ENCODE measurements at places on chromosomes 5 and 9.

DNA sequence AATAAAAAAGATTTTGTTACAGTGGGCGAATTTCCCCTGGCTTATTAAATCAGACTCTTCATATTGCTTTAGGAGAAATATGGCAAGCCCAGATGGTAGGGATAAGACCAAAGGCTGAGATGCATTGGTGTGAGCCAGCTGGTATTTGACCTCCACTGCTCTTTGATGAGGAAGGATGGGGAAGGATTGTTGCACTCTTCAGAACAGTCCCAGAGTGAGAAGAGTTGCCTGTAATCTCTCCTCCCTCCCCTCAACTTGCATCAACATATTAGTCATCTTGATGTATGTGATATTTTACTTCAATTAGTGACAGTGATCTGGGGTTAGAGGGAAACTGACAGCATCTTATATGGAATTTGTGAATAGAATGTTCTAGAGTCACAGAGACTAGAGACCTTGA lies 136.6 kb downstream of the ADAMTS12 start:
- no peak for DNase-seq

DNA sequence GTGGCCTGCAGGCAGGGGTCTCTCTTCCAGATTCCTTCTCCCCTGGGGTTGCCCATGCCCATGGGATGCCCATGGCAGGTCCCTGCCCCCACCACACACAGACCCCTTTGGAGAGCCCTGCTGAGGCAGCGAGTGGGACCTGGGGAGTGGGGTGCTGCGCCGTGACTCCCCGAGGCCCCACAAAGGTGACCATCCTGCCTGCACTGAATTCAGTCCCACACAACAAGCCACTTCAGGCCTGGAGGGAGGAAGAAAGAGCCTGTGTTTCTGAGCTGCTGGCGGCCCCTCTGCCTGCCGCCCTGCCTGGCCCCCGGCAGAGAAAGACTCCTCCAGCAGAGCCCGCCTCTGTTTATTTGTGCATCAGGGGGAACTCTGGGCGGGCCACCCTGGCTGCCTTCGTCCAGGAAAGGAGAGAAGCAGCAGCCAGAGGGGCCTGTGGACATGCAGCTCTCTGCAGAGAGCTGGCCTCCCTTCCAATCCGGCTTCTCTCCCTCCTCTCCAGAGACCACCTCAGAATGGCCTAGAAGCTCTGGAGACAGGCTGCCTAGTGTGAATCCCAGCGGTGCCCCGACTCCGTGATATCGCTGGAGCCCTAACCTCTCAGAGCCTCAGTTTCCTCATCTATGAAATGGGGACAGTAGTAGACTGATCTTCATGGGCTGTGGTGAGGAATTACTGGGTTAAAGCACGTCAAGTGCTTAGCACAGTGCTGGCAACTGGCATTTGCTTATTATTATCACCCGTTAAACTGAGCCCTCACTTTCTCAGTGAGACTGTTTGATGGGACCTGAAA lies 72.9 kb downstream of the COL27A1 start:
- no peak for DNase-seq

- no peak for DNase-seq
These were observed 268.6 kb downstream of the PSAT1 start for GRCh38 chr9:78565481-78565880.

GRCh38 chr5:95069021-95069420 lies 215.9 kb downstream of the MCTP1 start:
- no peak for DNase-seq

DNA sequence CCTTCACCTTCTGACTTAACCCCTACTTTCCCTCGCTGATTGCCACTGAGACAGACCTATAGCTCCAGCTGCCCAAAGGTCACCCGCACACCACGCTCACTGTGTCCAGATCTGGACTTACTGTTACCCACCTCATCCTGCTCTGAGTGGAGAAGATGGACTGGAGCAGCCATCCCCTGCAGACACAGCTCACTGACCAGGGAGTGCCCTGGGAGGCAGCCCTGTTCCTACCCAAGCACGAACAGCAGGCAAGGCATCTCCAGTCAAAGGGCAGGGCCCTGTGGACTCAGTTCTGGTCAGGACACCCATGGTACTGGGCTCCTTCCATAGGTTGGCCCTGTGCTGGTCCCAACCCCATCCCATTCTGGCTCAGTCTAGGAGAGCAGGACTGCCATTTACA lies 9.5 kb upstream of the BARX1 start:
- no peak for DNase-seq

GRCh38 chr9:29208670-29209069 lies 1635.4 kb upstream of the C9orf72 start:
- DNase-seq = no peak

DNA sequence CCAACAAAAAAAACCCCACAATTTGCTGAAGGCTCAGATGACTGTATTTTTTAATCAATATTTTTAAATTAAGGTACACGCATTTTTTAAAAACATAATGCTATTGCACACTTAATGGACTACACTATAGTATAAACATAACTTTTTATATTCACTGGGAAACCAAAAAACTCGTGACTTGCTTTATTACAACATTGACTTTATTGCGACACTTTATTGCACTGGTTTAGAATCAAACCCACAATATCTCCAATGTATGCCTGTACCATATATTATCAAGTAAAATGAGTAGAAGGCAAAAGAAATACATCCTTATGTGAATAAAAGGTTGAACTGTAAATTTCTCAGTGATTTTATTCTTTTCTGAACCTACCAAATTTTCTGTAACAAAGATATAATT lies 53.7 kb downstream of the RICTOR start:
- DNase-seq = peak; percentile 56

DNA sequence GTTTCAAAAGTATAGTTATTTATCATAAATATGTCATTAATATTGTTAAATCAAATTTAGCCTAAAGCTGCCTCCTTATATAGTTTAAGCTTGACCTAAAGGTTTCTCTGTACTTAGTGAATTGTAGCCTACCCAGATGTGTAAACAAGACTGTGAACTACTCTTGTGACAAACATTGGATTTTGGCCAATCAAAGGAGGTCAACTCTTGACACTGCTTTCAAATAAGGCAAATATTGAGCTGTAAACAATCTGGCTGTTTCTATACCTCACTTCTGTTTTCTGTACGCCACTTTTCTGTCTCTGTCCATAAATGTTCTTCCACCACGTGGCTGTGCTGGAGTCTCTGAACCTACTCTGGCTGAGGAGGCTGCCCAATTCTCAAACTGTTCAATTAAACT lies 51.2 kb downstream of the FXN start:
- no peak for DNase-seq

DNA sequence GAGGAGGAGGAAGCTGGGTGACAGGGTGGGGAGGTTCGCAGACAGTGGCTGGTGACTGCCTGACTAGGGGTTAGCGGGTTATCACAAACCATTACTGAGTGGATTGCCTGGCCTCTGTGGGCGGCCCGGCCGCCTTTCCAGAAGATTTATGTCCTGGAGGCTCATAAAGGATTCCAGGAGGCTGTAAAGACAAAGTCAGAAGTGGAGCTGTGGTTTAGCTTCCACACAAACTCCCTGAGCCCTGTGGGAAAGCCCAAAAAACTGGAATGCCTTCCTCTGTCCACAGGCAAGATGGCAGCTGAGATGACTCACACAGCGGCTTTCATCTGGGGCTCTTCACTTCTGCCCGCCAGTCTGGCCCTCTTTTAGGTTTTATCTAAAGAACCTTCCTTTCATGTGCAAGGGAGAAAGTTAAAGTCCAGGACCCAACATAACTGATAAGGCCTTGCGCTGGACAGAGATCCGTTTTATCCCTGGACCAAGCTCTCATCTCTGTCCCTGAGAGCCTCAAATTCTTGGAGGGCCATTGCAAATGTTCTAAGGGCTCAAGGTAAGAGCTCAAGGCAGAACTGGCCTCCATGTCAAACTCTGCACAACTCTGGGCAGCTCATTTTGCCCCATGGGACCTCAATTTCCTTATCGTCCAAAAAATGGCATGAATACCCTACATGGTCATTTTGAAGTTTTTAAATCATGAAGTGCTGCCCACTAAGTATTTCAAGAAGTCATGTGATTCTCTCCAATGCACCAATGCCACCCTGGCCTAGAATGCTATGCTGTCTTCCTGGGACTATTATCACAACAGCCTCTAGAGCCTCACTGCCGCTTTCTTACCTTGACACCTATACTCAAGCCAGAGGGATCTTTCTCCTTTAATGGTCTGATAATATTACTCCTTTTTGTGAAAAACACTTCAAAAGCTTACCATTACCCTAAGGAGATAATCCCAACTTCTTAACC lies 249.4 kb upstream of the TRIM32 start:
- no peak for DNase-seq

DNA sequence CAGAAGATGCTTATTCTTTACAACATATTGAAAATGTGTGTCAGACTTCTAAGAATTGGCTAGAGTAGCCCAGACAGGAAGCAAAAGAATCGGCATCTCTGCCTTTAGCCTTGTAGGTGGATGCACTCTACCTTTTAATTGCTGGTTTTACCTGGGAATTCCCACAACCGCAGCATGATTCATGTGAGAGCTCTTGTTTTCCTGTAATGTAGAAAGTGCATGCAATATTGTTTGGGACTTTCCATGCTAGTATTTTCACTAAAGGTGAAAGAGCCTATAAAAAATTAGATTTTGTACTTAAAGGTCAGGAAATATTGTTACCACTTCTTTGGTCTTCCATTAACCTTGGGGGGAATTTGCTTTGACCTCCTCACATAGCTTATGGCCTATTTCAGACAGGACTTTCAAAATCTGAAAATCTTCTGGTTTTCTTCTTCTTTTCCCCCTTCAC lies 89.8 kb downstream of the NTRK2 start:
- no peak for DNase-seq

DNA sequence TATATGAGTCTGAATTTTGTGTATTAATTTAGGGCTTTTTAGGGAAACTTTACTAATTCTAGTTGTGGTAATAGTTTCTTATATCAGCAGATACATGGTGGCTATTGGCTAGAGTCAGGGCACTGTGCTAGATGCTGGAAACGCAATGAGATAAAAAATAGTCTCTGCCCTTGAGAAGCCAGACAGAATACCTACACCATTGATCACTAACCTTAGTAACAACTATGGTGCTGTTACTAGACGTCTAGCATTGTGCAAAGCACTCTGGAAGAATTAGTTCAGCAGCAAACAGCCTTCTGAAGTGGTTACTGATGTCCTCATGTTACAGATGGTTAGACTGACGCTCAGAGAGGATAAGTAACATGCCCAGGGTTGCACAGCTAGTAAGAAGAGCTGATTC lies 61.8 kb downstream of the GDA start:
- no peak for DNase-seq

DNA sequence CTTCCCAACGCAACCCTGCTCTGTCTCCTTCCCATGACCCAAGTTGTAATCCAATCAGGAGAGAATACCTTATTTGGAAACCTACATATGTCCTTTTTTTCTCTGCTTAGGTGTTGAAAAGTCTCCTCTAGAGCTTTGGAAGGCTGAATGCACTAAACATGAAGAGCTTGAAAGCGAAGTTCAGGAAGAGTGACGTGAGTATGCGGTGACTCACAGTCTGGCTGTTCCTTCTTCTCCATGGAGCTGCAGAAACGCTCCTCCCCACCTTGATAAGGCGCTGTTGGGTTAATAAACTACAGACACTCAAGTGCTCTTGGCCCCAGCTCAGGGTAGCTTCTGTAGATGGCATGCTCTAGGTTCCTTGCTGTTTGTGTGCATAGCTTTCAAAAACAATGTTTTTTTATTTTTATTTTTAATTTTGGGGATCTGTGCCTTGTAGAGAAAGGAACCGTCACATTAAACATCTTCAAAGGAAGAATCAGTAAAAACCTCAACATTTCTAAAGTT lies 30.7 kb downstream of the RAI14 start:
- DNase-seq = peak; percentile 51

DNA sequence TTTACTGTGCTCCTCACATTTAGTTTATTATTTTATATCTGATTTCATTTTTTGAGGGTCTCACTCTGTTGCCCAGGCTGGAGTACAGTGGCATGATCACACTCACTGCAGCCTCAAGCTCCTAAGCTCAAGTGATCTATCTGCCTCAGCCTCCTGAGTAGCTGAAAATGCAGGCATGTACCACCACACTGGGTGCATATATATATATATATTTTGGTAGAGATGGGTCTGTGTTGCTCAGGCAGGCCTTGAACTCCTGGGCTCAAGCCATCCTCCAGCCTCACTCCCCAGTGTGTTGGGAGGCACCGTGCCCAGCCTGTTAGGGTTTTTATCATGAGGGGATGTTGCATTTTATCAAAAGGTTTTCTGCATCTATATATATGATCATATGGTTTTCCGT lies 39.8 kb upstream of the ZNF354B start:
- no peak for DNase-seq

- no peak for DNase-seq
These were observed 131.6 kb downstream of the PRDM6 start for GRCh38 chr5:123220621-123221146.

DNA sequence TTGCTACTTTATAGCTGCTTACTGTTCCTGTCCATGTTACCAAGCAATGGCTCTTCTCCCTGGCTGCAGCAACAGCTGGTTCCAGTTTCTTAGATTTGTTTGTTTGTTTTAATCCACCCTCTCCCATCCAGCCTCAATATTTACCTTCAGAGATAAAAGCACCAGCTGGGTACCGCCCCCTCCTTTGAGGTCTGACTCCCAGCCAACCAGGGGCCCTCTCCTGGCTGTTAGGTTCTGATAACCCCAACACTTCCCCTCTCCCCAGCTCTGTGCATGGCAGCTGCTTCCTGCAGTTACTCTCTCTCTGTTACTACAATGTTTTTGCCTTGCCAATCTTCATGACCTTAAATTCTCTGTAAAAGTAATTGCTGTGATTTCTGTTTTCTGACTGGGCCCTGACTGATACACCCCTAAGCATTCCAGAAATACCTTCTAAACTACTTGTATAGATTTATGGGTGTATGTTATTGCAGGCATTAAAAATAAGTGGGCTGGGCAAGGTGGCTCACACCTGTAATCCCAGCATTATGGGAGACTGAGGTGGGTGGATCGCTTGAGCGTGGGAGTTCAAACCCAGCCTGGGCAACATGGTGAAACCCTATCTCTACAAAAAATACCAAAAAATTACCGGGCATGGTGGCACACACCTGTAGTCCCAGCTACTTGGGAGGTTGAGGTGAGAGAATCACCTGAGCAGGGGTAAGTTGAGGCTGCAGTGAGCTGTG lies 2.6 kb upstream of the GCNT1 start:
- peak; percentile 57 for DNase-seq

DNA sequence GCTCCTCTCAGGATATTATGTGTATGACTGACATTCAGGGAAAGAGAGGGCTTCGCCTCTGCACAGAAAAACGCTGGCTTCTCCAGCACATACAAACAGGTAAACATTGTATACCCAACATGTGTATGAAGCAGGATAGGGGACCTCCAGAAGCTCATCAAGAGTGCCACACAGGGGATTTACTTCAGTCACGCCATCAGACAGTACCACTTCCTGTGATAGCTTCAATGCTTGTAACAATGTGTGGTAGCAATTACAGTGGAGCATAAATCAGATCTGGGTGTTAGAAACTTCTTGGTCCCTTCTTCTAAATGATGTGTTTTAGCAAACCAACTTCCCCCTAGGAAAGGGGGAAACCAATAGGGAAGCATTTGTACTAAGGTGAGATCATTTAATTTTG lies 160.8 kb downstream of the TSSK1B start:
- no peak for DNase-seq

DNA sequence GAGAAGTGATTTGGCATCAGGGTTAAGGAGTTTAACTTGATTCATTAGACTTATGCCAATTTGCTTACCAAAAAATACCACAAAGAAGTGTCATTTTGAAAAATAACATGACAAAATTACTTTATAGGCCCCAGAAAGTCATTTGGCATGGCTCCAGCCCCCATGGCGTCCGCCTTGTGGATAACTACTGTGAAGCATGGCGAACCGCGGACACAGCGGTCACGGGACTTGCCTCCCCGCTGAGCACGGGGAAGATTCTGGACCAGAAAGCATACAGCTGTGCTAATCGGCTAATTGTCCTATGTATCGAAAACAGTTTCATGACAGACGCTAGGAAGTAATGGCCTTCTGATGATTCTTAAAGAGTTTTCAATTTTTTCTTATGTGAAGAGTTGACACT lies 35.4 kb upstream of the TGFBR1 start:
- DNase-seq = no peak
